AG09319 (cell line): ENCODE measurements at places on chromosomes 3 and 15.

DNA sequence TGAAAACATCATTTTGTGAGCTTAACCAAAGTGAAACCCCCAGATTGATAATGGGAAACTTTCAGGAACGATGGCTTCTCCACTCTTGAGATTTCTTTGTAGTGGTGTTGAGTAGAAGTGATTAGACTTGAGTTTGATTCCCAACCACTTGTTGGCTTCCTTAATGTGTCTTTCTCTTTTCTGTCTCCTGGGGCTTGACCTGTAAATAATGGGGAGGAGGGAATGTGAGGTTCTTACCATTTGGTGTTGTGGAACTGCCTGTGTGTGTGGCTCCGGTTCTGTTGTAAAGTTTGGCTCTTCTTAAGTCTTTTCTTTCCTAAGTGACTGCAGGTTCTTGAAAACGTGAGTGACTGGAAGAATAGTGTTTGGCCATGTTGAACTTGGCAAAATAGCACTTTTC is 2.7 kb downstream of the CDV3 start:
- no peak for DNase-seq

GRCh38 chr3:123799544-123800361 is 84.4 kb downstream of the MYLK start:
- DNase-seq: no peak

DNA sequence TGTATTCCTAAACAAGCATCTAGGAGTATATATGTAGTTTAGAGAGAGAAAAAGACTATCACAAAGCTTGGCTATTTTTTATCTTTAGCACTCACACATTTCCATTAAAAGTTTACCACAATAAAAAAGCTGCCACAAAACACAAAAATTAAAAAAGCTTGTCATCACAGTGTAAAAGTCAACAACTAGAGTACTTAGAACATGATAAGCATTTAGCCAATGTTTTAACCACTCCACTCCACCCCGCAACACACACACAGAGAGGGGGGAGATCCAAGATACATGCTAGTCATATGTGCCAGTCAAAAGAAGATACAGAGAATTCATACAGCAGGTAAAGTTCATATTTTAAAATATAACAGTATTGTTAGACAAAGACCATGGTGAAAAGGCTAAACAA is 79.7 kb downstream of the STAG1 start:
- no peak for DNase-seq

GRCh38 chr3:125647318-125648014 is 52.2 kb upstream of the OSBPL11 start:
- DNase-seq: no peak

DNA sequence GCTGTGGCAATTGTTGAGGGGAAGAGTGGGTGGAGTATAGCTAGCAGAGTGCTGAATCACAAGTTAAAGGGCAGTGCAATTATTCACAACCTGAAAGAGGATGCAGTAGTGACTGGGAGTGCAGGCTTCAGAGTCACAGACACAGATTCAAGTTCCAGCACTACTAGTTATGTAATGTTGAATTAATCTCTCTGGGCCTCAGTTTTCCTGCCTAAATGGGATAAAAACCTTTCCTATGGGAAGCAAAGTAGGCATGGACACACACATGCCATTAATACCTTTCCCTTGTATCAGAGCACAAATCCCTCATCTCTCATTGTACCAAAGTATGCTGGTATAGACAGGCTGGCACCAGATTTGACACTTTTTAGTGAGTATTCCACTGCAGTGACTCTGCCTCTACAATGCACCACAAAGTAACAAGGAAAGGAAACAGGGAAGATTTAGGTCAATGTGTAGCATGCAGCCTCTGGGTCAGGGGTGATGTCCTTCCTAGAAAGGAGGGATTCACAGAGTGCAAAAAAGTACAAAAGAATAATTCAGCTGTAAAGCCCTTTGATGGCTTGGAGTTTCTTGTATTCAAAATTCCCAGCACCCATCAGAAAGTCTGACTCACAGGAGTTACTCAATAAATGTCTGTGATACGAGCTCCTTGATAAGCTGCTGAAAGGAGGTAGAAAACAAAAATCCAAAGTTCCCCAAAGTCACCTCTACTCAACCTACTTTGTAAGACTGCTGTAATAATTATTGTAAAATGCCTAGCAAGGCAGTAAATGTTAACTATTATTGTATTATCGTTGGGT is 507.5 kb upstream of the TGFBR2 start:
- DNase-seq: no peak

- DNase-seq: no peak
Observed at GRCh38 chr3:24401811-24402185, 92.9 kb downstream of the THRB start.

DNA sequence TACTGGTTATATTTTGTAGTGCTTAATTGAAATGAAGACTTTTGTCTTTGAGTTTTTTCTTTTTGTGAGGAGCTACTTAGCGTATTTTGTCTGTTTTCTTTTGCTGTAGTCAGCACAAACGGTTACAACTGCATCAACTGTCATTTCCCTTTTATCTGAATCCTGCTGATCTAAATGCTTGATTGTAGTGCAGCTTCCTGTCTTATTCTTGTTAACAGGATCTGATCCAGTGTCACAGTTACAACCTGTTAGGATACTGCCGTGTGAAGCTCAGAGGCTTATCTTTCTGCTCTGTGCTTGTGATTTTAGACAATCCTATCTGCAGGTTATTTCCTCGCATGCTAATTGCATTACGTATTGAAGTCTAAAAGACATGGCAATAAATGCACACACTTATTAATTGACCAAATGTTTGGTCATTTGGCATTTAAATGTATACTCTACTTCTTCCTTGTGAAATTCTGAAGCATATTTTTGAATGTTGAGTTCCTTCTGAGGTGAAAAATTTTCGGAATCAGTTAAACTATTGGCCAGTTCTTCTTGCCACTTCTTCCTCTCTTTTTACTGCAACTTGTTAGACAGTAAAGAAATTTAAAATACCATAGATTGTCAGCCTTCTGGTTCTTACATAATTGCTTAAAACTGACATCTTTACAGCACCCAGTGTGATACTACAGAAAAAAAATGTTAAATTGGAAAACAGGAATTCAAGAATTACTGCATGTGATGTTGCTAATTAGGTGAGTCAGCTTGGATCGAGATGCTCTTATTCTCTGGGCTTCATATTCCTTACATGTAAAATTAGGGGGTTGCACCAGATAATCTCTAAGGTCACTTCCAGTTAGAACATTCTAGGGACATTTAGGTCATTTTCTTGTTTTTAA is 168.2 kb downstream of the MBNL1 start:
- DNase-seq: peak; percentile 2
